ENCODE measurements at places on chromosomes 12 and 14.

DNA sequence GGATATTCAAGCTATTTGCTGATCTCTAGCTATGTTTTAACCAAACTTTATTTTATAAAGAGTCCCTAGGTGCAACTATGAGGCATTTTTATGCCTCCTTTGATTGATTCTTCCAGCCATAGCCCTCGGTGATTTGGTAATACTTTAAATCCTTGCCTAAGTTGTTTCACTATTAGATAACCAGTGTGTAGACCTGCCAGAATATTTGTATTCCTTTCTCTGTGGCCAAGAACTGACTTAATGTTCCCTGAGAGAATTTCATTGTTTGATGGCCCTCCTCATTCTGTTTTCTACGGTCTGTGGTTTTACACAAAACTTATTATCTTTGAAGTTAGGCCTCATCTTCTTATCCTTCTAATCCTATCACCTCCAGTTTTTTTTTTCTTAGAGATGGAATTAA is 109.7 kb upstream of the MDGA2 start:
- DNase-seq = no peak

GRCh38 chr12:72717036-72717435 is 444.9 kb downstream of the TRHDE start:
- DNase-seq = no peak

DNA sequence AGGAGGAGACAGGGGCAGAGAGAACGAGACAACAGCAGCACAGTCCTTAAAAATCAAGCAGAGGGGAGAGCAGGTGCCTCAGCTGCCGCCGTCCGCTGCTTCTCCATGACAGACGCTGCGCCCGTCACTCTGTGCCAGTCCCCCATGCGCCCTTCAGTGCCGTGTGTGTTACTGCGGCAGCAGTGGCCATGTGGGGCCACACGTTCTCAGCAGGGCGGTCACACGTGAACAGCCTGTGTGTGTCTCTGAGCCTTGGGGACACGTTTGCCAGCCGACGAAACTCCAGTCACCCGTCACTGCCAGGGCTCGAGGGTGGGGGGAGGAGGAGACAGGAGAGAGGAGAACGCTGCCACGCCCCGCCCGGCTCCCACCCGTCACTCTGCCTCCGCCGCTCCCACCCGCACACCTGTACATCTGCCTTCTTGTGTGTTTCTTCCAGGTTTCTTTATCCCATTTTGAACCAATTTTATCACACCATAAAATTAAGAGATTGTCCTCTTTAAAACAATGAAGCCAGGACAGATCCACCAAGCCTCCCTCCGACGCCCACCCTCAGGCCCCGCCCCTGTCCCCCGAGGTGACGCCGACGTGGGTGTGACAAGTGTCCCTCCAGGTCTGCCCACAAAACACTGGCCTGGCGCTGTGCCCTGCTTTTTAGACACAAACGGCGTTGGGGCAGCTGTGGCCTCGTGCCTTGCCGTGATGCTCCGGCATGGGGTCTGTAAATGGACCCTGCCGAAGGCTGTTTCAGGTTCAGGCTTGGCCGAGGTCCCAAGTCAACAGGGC is 58.2 kb downstream of the GALNT9 start:
- DNase-seq = no peak

- DNase-seq = no peak
Measured at GRCh38 chr14:90965765-90966164, 94.7 kb downstream of the RPS6KA5 start.

DNA sequence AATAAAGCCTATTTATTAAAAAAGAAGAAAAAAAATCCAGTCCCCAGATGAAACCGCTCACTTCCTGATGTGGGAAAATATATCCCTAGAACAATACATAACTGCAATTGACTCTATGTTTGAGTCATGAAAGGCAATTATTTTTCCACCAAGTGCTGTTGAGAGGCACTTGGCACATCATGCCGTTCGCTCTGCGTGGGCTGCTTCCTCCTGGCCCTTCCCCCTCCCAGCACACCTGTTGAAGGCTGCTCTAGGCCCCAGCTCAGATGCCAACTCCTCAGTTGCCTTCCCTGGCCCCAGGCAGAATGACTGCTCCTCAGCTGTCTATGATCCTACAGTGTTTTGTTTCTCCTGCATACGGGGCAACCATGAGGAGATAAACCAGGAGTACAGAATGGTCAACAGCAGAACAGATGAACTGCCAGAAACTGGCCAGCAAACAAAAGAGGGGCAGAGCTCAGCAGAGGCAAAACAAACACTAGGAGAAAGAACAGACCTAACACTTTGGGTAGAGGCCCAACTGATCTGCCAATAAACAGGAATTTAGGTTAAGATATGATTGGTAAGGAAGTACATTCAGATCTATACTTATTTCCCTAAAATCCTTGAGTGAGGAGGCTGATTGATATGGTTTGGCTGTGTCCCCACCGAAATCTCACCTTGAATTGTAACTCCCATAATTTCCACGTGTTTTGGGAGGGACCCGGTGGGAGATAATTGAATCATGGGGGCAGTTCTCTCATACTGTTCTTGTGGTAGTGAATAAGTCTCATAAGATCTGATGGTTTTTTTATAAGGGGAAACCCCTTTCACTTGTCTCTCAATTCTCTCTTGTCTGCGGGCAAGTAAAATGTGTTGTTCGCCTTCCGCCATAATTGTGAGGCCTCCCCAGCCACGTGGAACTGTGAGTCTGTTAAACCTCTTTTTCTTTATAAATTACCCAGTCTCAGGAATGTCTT is 58.6 kb downstream of the SLC38A1 start:
- peak; percentile 70 for DNase-seq

Data from lung (tissue), 17 donors.